ENCODE measurements at places on chromosomes 2 and 18. TPM values are rescaled to one million over a fixed set of nuclear protein-coding genes. Genes with fewer than 3 reads are reported as not detected.

DNA sequence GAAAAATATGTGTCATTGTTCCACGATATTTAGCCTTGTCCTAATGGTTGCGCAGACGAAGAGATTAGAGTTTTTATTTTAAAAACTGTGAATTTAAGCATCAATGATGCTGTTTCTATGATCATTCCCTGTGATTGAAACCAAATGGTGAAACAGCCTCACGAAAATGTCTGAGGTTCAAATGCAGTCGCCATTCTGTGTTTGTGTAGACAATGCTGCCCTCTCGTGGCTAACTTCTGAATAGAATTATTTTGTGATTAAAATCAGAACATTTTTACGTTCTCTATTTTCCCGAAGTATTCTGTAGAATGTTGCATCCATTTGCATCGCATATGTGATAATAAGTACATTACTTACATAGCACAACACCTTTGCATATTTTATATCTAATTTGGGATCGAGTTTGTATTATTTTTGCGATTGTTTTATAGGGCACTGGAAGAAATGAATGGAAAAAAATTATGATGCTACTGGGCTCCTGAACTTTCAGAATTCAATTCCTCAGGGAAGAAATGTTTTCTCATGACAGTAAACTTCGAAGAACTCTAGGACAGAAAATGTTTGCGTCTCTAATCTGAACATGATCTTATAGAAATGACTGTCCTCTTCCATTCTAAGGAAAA, 54.8 kb upstream of the CREB1 start:
- no peak for DNase-seq

- no peak for DNase-seq
Measured at GRCh38 chr2:115739574-115739973, 1297.1 kb downstream of the DPP10 start.

DNA sequence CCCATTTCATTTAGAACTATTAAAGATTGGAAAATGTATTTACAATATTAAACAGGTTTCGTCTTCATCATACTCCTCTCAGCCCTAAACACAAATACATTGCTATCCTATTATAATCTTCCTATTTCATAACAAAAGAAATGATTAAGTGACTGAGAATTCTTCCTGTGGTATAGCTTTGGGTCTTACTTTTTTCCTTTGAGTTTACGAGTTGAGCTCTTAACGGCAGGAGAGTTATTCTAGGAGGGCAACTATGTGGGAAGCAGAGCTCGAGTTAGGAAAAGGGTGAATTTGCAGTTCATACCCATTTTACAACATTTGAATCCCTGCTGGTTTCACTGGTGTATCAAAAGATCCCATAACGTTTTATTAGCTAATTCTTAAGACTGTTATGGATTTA, 105.0 kb downstream of the FIGN start:
- no peak for DNase-seq

GRCh38 chr2:110211938-110212858, at the start of gene MTLN:
Gene MTLN (minus strand): TSS chr2:110212547. CDS start chr2:110212525, 22 bp downstream.
- DNase-seq, result peak; percentile 78

DNA sequence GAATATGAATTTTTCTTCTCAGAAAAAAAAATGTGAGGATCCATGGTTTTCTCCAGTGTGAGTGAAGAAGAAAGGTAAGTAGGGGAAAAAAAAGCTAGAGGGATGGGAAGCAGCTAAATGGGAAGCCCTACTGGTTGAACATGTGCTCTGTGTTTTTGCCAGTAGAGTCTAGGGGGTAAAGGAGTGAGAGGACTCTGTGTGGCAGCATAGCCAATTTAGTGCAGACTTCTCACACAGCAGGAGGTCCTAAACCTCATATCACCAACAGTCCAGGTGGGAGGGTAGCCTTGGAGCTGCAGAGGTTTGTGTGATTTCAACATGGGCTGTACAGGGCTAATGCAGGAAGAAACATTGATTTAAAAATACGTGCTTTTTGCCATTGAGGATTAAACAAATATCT, 334.5 kb upstream of the SPHKAP start:
- DNase-seq, result no peak

- no peak for DNase-seq
Measured at GRCh38 chr18:57691363-57691762, 69.7 kb upstream of the NARS1 start.

GRCh38 chr2:229740279-229740678, 25.9 kb upstream of the DNER start:
- DNase-seq, result no peak

DNA sequence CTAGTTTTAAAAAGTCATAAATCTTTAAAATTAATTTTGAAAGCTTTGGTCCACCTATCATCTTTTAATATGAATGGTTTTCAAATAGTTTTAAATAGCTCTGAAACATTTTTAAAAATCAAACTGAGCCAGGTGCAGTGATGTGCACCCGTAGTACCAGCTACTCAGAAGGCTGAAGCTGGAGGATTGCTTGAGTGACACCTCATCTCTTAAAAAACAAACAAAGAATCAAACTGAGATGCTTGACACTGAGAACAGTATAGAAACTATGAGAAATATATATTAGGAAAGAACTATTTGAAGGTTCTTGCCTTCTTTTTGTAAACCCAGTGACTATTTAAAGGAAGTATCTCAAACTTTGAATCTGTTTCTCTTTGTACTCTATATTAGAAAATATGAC, 67.4 kb downstream of the BARD1 start:
- DNase-seq, result no peak

- DNase-seq, result peak; percentile 32
Measured at GRCh38 chr2:6864923-6865345, 773 bp downstream of the CMPK2 start.

GRCh38 chr2:38690499-38691420, 24.8 kb downstream of the GALM start:
- no peak for DNase-seq

GRCh38 chr2:134919341-134920210, 954 bp downstream of the CCNT2 start:
- no peak for DNase-seq

- no peak for DNase-seq
Measured at GRCh38 chr18:51092117-51092516, 62.1 kb downstream of the SMAD4 start.

GRCh38 chr2:133362061-133362476, 206.2 kb downstream of the NCKAP5 start:
- no peak for DNase-seq

GRCh38 chr18:43155842-43156241, 40.4 kb upstream of the RIT2 start:
- DNase-seq, result no peak

- DNase-seq, result no peak
Measured at GRCh38 chr2:143246815-143247744, 117.9 kb downstream of the ARHGAP15 start.

GRCh38 chr2:191350826-191351225, 105.6 kb downstream of the MYO1B start:
- DNase-seq, result no peak

DNA sequence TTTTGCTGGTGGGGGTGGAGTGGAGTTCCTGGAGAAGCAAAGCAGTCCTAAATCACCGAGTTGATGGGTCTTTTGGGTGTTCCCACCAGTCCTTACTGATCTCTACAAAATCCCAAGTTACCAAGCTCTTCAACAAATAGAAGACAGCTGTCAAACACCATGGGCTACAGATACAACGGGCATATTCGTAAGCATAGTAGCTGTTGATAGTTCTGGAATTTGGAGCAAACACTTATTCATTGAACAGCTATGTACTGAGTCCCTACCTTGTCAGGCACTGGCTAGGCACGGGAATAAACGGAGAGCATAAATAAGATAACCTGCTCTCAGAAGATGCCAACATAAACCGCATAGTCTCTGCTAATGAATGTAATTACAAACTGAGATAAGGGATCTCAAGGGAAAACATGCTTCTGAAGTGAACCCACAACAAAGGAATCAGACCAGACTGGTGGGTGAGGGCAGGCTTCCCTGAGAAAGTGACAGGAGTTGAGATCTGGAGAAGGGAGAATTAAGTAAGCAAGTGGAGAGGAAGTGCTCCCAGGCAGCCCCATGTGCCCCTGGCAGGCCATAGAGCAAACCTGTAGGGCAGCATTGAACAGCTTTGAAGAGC, 947 bp upstream of the ANKRD44 start:
- DNase-seq, result no peak

DNA sequence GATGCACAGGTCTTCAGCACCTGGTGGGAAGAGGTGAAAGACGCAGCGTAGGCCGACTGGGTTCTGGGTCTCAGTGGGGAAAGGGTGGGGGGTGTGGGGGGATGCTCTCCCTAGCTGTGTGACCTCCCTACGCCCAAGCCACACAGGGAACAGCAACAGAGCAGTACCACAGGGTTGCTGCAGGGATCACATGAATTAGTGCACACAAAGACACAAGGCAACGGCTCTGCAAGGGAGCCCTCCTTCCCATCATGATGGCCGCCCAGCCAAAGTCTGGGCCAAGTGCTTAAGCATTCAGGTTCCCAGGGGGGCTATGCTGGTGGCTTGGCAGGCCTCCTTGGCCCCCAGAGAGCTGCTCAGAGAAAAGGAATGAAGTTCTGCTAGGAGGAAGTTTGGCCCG, 28.2 kb upstream of the GBX2 start:
- no peak for DNase-seq

- DNase-seq, result no peak
Measured at GRCh38 chr2:8627019-8627691, 54.7 kb upstream of the ID2 start.

DNA sequence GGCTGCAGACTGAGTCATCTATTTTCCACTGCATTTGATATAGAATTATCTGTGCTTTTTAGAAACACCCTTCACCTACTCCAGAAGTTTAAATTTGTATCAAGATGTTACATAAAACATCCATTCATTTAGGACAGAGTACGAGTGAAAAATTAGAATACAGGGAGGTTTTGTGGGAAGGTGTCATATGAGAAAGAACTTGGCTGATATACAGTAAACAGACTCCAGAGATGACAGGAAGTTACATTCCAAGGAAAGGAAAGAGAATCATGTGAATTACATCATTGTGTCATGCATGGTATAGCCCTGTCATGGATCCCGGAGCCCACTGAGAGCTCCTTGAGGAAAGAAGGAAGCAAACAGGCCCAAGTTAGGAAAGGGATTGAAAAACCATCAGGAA, 341.5 kb upstream of the PKDCC start:
- DNase-seq, result no peak

DNA sequence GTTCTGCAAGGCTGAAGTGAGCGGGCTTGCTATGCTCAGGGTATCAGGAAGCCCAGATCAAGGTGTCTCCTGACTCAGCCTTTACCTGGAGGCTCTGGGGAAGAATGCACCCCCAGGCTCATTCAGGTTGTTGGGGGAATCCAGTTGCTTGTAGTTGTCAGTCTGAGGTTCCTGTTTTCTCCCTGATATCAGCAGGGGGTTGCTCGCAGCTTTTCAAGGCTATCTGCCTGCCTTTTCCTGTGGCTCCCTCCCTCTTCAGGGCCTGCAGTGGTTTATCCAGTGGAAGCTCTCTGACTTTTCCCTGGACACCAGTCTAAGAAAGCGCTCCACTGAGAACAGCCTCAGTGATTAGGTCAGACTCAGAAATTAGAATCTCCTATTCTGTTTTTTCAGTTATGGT, 116.6 kb downstream of the PTPRM start:
- DNase-seq, result no peak

DNA sequence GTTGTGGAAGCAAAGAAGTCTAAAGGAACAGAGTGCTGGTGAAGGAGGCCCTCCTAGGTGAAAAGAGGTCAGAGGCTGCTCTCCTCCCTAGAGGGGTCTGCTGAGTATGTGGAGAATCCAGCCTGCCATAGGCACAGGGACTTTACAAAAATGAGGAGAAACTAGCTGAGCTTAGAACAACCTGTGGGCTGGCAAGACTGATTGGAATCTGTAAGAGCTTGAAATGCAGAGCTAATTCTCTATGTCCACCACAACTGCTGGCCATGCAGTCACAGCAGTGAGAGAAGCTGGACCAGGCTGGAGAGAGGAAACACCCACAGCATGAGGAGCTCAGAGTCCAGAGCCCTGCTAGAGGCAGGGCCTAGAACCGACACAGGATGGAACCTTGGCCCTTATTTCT, 251.0 kb upstream of the MGAT5 start:
- DNase-seq, result no peak

GRCh38 chr2:120821446-120822160, 85.9 kb downstream of the GLI2 start:
- no peak for DNase-seq

SAG gene
- total RNA-seq, result not detected

BCL2 gene
- 83.5 TPM for total RNA-seq

ZNF514 gene
- 11.0 TPM for total RNA-seq

C1QL2 gene
- not detected for total RNA-seq

UGT1A5 gene
- total RNA-seq, result not detected

UGT1A4 gene
- not detected for total RNA-seq

Measured in activated naive CD4-positive, alpha-beta T cell treated with anti-CD3 and anti-CD28 coated beads, Interleukin-2, amount 50 U/mL, for 72 hours (primary cell).